T follicular helper cell (primary cell): ENCODE measurements at places on chromosomes 4 and X.

DNA sequence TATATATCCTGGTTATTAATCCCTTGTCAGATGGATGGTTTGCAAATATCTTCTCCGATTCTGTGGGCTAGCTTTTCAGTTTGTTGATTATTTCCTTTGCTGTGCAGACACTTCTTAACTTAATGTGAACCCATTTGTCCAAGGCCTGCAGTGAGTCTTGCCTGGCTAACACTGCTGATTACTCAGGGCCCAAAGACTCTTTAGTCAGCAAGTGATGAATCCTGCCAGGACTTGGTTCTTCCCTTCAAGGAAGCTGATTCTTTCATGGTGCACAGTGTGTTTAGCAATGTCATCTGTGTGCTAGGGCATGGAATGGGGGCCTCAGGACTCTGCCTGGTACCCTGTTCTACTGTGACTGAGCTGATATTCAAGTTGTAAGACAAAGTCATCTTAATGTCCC is 81.8 kb upstream of the TEX13A start:
- no peak for DNase-seq

DNA sequence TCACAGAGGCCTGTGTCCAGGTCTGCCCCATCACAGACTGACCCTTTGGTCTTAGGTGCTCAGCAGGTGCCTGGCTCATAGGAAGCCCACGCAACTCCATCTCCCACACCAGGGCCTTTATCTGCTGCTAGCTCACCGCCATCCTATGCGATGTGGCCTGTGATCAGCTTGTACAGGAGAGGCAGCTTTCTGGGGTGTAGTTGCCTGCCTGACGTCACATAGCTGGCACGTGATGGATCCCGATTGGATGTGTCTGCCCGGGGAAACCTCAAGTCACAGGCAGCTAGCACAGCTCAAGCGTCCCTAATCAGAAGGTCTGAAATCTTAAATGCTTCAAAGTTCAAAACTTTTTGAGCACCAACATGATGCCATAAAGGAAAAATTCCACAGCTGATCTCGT is 41.2 kb upstream of the CLDN34 start:
- DNase-seq = no peak

GRCh38 chrX:152930516-152930915 is 32.6 kb downstream of the ZNF185 start:
- DNase-seq = no peak

DNA sequence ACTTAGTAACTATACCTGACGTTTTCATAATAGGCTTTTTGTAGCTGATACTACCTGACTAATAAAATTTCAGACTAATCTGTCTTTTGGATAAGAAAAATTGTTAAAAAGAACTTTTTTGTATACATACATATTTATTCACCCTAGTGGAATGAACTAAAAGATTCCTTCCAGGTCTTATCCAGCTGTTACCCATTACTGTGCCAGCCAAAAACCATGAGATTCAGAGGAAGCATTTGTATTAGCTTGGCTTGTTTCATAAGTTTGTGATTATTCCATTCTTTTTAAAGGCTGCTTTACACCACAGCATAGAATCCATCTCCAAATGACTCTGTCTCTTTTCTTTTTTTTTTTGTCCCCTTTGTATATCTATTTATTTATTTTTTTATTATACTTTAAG is 149.4 kb downstream of the FAT4 start:
- DNase-seq = no peak

DNA sequence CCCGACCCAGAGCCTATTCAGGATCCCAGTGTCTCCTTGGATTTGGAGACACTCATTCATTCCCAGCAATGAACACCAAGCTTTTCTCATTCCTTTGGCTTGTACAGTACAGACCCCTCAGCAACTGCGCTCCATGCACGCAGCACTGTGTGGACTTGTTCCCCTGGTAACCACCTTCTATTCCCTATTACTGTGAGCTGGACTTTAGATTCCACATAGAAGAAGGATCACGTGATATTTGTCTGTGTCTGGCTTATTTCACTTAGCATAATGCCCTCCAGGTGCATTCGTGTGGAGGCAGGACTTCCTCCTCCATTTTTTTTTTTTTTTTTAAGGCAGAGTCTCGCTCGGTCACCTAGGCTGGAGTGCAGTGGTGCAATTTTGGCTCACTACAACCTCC is 106.4 kb downstream of the PHKA2 start:
- no peak for DNase-seq
